ENCODE measurements at places on chromosomes 6 and 20.
A peak's percentile ranks its signal among the peaks of the same experiment; 100 is the strongest.

DNA sequence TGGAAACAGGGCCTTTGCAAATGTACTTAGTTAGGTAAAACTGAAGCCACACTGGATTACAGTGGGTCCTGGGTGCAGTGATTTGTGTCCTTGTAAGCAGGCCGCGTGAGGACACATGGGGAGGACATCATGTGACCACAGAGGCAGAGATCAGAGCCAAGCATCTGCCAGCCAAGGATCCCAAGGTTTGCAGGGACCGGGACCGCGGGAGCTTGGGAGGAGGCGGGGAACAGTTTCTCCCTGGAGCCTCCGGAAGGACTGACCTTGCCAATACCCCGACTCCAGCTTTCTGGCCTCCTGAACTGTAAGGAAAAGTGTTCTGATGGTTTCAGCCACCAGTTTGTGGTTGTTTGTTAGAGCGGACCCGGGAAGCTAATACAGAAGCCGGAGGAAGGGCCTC is 500.9 kb downstream of the PREX1 start:
- DNase-seq: no peak

- DNase-seq: no peak
These were observed 78.7 kb upstream of the PRSS16 start for GRCh38 chr6:27168586-27169443.

GRCh38 chr20:23309781-23310180 is 40.8 kb upstream of the NXT1 start:
- no peak for DNase-seq

DNA sequence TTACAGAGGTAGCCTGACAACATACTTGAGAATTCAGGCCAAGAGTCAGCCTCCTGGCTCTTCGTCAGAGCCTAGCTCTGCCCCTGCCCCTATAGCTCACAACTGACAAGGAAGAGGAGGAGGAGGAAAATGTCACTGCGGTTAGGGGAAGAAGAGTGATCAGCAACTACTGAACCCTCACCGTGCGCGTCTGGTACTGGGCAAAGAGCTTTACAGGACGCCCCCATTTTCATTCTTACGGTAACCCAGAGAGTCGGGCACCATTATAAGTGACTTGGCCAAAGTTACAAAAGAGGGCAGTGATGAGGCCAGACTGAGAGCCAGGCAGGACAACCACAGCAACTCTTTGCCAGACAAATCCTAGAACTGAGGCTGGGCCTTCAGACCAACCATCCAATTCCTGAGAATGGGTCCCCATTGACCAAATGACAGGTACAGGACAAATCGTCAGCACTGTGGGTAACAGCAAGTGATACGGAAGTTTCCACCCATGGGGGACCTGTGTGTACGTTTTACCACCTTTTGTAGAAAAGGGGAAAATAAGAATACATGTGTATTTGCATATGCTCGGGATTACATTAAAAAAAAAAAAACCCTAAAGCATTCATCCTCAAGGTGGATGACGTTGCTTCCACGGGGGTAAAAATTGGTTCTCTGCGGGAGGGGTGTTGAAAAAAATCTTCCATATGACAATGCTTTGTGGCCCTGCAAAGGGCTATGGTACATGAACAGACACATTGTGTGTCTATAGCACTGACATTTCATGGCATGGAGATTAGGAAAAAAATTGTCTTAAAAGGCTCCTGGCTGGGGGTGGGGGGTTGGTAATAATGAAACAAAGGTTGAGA is 118.0 kb downstream of the NFATC2 start:
- DNase-seq: no peak

DNA sequence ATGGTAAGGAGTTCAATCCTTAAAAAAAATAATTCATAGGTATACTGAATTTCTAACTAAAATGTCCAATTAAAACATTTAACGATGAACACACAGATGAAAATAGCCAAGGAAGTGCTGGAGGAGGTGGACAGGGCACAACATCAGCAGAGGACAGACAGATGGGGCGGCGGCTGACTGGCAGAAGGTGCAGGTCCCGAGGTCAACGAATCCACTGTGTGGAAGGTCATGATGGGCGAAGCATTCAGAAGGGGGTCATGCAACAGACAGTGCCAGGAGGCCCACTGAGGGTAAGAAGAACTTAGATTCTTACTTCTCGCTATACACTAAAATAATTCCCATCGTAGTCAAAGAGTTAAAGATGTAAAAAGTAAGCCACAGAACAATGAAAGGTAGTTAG is 34.2 kb upstream of the FRMD1 start:
- no peak for DNase-seq

- DNase-seq: no peak
These were observed 250.0 kb downstream of the HIVEP2 start for GRCh38 chr6:142695016-142695415.

DNA sequence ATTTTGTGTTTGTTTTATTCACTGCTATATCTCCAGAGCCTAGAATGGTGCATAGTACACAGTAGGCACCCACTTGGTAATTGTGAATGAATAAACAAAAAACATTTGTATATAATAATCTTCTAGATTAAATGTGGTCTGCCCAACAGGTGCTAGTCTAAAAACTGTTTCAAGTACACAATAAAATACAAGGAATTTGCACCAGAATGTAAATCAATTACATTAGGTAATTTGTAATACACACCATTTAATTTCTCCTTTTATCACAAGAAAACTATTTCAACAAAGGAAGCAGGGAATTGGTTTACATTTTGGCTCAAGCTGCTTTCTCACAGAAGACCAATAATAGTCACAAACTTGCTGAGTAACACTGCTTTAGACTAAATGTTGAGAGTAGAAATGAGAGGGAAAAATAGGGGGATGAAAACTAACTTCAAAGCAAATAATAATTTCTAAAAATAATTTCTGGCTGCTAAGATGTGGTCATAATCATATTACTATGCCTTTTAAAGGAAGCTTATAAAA is 22.1 kb downstream of the RUNX2 start:
- no peak for DNase-seq

DNA sequence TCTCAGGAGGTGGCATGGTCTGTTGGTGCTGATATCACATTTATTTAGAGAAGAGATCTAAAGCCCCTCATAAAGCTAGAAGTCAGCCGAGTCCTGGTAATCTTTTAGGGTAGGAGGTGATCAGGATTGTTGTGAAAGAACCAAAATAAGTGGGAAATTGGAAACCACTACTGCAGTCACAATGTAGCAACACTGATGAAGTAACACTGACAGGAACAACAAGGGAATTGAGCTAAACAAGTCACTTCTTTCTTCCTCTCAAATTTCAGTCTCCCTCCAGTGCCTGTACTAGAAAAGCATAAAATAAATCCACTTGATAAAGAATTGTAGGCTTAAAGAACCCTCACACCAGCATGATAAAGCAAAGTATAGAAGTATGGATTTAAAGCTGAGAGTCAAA is 1509.0 kb downstream of the GRIK2 start:
- no peak for DNase-seq

DNA sequence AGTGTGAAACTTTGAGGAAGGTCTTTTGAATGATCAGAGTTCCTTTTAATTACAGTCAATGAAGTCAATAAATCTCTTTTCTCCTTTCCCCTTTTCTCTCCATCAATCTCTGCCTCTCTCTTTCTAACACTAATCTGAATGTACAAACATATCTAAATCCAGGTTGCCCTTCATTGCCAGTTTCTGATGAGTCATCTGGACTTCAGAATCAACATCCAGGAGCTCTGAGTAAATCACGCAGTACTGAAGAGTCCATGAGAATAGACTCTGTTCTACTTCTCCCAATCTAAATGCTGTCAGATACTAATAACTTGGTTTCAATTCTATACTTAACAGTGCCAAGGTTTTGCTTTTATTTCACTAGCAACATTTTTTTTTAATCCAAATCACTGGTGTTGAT is 238.7 kb upstream of the THEMIS start:
- DNase-seq: no peak

DNA sequence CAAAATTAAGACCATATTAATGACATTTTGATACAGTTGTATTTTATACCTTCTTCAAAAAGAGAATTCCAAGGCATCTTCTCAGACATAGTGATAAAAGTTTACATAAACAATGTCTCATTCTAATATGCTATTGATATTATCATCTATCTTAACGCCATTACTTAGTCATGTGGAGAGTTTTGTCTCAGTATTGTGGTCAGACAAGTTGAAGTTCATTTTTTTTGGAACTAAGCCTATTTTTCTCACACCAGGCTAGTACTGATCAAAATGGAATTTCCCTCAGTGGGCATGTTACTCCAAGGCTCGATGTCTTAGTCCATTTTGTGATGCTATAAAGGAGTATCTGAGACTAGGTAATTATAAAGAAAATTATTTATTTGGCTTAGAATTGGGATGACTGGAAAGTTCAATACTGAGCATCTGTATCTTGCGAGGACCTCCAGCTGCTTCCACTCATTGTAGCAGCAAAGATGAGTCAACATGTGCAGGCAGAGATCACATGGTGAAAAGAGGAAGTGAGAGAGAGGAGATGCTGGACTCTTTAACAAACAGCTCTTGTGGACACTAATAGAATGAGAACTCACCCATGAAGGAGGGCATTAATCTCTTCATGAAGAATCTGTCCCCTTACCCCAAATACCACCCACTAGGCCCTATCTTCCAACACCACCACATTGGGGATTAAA is 825.5 kb upstream of the MANEA start:
- no peak for DNase-seq

- DNase-seq: no peak
These were observed 30.0 kb upstream of the PHACTR2 start for GRCh38 chr6:143647732-143648131.

DNA sequence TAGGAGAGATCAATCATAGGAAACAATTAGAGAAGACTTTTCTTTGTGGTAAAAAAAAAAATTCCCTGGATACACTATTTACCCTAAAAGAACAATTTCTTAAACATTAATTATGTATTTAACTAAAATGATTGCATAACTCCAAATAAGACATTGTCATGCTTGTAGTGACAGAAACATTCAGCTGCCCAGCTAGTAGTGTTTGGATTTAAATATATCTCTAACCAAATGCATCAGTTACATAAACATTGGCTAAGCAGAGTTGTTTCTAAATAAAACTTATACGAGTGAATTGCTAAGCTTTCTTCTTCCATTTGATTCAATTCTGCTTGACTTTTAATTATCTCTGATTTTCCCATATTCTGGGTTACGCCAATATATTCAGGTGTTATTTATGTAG is 23.7 kb downstream of the MLIP start:
- DNase-seq: no peak

GRCh38 chr6:170368544-170368943 is 62.0 kb downstream of the FAM120B start:
- DNase-seq: no peak

- no peak for DNase-seq
These were observed 90.5 kb downstream of the SOD2 start for GRCh38 chr6:159602431-159603041.

- DNase-seq: no peak
These were observed 1.6 kb downstream of the KIAA0408 start for GRCh38 chr6:127457456-127458064.

- no peak for DNase-seq
These were observed 6.6 kb upstream of the ULBP2 start for GRCh38 chr6:149935246-149935645.

DNA sequence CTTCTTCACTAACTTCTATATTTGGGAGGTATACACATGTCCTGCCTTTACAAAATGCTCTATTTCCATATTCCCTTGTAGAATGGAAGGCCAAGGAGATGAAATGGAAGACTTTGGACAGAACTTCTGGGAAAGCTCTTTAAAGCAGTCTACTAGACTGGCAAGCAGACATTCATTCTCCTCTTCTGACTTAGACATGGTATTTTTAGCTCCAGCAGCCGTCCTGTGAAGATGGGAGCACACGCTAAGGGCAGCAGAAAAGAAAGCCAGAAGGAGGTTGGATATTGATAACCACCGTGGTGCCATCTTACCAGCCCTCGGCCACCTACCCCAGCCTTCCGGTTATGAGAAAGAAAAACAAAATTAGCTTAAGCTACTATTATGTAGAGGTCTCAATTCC is 70.1 kb upstream of the E2F3 start:
- DNase-seq: no peak

- no peak for DNase-seq
These were observed 174.5 kb upstream of the AKAP12 start for GRCh38 chr6:151065027-151065815.

DNA sequence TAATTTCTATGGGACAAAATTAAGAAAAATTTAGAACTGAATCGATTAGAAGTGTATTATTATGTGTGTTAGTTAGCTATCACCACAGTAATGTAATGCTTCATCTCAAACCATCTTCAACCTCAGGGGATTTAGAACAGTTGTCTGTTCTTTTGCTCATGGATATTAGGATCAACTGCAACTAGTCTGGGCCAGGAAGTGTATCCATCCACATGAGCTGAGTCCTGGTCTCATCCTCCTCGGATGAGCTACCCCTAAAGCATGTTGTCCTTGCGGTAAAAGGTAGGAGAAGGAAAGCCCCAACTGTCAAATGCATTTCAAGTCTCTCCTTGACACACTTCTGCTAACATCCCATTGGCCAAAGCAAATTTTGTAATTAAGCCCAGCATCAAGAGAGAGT is 537.7 kb downstream of the KIF16B start:
- DNase-seq: no peak

DNA sequence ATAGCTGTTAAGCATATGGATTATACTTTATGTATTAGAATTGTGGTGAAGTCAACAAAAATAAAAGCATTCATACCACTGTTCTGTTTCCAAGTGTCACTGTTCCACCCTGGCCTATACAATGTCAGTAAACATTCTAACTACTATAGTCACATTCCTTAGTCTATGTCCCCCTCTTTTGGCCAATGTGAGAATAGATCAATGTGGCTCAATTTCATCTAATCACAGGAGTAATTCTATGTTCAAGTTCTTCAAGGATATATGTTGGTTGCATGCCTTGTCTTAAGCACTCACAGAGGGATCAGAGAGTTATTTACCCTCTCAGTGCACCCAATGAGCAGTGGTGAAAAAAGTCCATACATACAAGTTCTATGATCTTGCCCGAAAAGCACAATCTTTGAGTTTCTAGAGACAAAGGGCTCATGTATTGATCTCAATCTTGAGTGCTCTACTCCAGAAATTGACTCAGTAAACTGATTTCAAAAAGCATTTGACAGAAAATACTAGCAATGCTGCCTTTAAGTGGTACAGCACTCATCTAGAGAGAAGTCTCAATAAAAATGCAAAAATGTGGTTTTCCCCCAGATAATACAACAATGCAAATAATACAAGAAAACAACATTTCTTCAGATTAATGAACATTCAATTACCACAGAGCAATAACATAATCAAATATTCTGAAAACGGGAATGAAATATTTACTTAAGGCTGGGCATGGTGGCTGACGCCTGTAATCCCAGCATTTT is 16.5 kb downstream of the SMLR1 start:
- no peak for DNase-seq

GRCh38 chr20:63101781-63102720 is 95.3 kb upstream of the BHLHE23 start:
- peak; percentile 61 for DNase-seq

DNA sequence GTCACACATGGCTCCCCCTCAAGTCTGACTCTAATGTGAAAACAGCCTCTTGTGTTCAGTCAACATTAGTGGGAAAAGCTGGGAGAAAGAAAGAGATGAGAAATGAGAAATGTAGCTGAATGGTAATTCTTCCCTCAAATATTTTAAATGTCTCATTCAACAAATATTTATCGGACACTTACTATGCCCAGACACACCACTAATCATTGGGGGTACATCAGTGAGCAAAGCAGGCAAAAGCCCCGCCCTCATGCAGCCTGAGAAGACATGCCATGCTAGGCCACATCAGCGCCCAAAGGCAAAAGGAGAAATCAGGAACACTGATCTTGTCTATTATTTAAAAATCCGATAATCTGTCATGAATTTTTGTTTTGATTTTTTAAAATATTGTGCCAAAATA is 89.9 kb upstream of the ASF1A start:
- DNase-seq: no peak

Measured in stimulated activated CD4-positive, alpha-beta T cell treated with anti-CD3 and anti-CD28 coated beads, Interleukin-4, amount 100 ng/mL, for 1 hour (primary cell).